Hippocampal formation (tissue), 2 donors: ENCODE measurements at places on chromosomes 2 and 18.

DNA sequence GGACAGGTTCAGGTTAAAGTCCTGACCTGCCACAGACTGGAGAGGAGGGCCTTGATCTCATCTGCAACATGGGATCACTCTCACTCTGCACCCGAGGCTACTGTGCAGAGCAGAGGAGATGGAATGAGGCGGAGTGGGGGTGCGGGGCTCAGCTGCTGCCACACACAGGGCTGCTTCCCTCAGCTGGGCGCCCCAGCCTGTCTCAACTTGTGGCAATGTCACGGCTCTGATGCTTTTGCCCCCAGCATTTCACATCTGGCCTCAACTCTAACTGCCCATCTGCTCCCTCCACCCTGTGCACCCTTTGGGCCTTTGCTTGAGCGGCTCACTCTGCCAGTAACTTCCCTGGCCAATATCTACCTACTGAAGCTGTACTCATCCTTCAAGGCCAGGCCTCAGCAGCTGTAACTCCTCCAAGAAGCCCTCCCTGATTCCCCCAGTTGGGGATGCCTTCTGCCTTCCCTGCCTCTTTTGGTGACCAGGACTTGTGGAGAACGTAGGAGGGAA lies 70.3 kb downstream of the POLR1A start:
- no peak for DNase-seq

DNA sequence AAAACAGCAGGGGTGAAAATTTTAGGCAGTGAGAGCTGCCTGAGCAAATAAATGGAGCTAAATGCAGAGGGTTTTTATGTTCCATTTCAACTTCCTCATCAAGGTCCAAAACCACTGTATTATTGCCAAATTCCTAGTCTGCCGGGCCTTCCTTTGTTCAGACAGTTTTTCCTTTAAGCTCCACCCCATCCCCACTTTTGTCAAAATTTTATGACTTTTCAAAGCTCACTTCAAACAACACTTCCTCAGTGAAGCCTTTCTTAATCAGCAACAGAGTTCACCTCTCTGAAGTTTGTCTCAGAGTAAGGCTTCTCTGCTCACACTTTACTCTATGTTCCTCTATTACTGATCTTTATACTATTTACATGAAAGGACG lies 81.3 kb downstream of the CERKL start:
- DNase-seq, result no peak

DNA sequence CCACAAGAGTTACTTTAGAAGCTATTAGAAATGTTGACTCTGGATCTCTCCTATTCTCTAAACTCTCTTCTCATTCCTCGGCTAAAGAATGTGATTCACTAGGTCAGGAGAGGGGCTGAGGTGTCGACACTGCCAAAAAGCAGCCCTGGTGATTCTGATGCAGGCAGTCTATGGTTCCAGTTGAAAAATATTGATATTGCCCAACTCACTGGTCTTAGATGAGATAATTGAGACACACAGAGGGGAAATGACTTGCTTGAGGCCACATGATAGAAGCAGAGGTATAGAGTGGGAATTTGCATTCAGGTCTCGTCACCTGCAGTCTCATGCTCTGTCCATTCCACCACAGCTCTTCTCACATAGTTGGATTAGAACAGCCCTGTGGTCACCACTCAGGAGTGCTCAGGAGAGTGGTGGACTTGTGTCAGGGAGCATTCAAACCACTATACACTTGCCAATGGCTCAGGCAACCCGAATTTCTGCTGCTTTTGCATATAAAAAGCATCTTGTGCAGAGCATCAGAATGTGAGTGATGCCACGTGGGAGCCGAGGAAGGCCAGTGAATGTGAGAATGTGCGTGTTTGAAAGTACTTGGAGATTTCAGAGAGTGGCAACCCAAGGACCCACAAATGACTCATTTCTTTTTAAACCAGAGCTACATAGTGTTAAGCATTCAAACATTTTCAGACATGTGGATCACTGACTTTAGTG lies 65.1 kb upstream of the CTLA4 start:
- DNase-seq, result no peak

DNA sequence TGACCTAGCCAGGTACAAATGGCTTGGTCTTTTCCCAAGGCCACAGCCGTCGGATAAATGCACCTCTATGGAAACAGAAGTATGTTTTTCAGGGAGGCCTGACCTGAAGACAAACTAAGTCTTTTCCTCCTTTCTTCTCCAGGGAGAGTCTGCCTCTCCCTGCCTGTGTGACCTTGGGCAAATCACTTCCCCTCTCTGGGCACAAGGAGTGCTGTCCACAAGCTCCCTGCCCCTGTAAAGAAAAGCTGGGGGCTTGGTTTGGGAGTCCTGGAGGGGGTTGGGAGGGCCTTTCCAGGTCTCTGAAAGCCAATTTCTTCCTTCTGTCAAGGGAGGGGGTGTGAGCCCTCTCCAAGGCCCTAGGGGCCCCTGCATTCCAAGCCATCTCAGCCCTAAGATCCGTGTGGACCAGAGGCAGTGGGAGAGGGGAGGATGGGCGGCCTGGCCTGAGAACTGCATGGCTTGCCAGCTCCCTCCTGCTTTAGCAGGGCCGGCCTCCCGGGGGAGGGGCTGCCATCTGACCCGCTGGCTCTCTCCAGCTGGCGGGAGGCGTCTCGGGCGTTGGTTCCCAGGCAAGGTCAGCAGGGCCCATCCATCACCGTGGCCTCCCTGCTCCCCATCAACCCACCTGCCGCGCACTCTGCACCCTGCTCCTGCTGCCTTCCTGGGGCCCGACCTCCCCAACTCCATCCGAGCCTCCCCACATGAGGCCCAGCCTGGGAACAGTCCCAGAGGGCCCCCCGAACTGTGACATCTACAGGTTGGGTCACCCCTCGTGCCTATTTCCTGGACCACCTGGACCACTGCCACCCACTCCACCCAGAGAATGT lies 61.4 kb downstream of the SMAD7 start:
- DNase-seq, result peak; percentile 29

GRCh38 chr2:95158891-95159619 lies 593 bp downstream of the ZNF514 start:
- DNase-seq, result no peak

GRCh38 chr2:88614497-88615157 lies 12.6 kb downstream of the EIF2AK3 start:
- DNase-seq, result no peak

GRCh38 chr2:232341739-232342126 lies 36.8 kb upstream of the ALPP start:
- DNase-seq, result no peak

GRCh38 chr2:1972948-1973347 lies 228.6 kb upstream of the PXDN start:
- no peak for DNase-seq

DNA sequence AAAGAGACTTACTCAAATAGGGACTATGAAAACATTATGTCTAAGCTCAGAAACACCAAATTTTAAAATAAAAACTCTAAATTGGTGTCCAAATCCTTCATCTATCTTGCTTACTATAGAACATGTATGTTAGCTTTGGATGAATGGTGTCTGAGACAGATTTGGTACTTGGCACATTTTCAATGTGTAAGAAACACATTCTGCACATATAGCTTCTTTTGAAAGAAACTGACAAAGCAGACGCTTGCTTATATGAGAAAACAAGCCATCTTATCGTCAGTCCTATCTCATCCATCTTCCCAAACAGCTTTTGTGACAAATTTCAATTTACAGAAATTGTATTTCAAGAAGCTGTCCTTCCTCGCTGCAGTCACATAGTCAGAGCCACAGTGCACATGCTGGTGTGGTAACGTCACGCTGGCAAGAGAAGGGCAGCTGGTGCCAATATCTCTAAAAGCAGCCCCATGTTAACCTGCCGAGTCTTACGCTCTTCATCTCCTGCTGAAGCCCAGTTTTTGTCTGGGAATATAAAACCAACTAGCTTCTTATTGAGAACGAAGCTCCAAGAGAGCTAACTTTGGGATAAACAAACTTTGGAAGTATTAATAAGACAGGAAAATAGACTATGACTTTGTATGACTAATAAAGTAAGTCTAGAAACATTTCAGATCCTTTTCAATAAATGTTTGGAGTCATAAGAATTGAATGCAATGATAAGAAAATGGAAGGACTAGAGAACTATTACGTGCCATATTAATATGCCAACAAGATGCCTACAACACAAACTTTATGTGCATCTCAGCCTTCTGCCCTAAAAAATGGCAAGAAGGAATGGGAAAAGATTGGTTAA lies 74.9 kb upstream of the TFCP2L1 start:
- no peak for DNase-seq

DNA sequence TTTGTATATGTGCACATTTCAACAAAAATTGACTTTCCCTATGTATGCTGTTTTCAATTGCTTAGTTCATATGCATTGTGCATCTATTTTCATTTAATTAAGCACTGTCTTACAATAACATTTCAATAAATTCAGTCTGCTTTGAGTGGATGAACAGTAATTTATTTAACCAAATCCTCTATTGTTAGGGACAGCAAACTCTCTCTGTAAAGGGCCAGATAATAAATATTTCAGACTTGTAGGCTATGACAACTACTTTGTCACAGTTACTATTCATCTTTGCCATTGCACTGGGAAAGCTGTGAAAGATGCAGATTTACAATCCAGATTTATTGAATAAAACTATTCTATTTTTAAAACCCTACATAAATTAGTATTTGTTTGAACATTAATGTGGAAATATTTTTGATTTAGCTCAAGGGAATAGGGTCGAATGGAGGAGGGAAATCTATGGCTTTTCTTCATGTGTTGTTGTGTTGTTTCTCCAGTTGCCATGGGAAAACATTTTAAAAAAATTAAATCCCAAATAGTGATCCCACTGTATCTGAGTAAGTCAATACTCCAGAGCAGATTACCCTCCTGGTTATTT lies 14.2 kb upstream of the RAB27B start:
- no peak for DNase-seq

- no peak for DNase-seq
These were observed 83.2 kb downstream of the DGKD start for GRCh38 chr2:233437439-233437955.

DNA sequence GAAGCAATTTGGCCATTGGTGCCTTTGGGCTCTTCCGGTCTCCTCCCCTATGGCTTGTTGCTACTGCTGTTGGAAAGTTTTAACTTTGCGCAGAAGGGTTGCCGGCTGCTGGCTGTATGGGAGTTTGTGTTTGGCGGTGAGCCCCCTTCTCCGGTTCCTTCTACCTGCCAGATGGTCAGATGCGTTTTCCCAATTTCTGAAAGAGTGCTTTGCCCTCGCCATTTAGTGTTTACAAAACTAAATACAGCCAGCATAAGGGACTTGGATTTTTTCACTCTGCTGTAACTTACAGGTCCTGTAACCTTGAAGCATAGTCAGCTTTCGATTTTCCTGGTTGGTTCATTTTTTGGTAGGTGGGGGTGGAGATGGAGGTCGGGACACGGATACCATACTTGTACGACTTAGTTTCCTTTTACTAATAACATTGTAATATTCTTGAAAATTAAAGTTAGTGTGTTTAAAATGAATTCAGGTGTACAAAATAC lies 604 bp downstream of the COQ10B start:
- no peak for DNase-seq

DNA sequence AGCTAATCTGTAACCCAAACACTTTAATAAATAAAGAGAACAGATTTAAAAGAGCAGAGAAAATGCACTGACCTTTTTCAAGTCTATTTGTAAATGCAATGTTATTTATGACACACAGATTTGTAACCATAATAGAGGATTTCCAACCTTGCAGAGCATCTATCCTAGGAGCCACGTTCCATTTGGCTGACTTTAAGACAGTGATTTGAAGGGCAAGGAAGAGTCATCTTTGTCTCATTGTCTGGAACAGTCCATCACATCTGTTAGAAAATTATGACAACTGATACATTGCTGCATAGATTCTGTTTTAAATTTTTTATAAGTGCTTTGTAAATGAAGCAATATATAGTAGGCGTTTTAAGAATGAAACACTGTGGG lies 90.8 kb upstream of the L3MBTL4 start:
- no peak for DNase-seq

GRCh38 chr2:27739058-27739373 lies 32.5 kb upstream of the MRPL33 start:
- DNase-seq, result no peak

DNA sequence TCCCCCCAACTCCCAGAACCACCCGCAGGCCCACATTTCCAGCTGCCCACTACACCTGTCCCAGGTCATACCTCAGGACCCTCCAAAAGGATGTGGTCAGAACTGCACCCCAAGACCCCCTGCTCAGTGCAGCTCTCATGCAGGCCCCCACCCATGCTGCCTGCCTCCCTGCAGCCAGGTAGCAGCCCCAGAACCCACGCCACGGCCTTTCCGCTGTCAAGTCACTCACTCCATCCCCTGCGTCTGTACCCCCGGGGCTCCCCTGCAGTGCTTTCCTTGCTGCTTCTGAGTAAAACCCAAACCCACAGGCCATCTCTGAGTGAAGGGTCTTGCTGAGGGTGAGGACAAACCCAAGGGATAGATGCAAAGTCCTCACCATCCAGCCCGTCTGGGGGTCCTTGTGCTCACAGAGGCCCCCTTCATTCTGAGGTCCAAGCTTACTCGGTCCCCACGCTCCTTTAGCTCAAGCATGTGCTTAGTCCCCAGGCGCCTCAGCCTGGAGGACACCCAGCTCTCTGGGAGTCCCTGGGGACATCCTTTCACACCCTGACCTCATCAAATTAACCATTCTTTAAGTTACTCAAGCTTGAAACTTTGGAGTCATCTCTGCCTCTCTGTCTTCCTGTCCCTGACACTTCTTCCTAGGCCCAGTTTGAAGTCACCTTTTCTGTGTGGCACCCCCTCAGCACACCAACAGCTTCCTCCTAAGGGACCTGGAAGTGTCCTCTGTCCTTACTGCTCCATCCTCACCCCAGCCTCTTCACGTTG lies 130.1 kb downstream of the SMAD7 start:
- no peak for DNase-seq

- no peak for DNase-seq
These were observed 3.3 kb downstream of the CHRNA1 start for GRCh38 chr2:174760845-174761473.

DNA sequence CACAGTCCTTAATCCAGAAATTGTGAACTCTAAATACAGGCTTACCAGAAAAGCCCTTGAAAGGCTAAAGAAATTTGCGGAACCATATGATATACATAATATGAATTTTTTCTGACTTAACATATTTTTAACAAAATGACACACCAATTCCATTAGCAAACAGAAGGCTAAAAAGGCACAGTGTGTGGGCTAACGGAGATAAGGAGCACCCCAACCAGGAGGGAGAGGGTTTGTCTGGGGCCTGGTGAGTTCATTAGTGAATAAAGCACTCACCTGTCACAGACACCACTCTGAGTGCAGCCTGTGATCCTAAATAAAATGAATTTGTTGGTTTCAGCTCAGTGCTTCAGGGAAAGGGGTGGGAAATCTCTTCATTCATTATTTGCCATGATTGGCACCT lies 2.7 kb upstream of the FECH start:
- no peak for DNase-seq

- DNase-seq, result no peak
These were observed 153.3 kb upstream of the NOSTRIN start for GRCh38 chr2:168649105-168649504.
